Subcutaneous adipose tissue (tissue), 4 donors: ENCODE measurements at places on chromosomes 7 and 10. TPM values are rescaled to one million over a fixed set of nuclear protein-coding genes. Genes with fewer than 3 reads are reported as not detected.

Gene ADRB1
- 4.9 TPM for total RNA-seq

Gene CYP2E1
- total RNA-seq: 1.4 TPM

Gene CPA2
- not detected for total RNA-seq

Gene CYP3A4
- 1.3 TPM for total RNA-seq

Gene MSS51
- total RNA-seq: 3.9 TPM

Gene TAS2R3
- total RNA-seq: 5.7 TPM

Gene HOXA2
- 1.7 TPM for total RNA-seq

Gene AKR1D1
- 0.34 TPM for total RNA-seq

Gene NUTM2B
- 1.1 TPM for total RNA-seq

Gene LSM8
- total RNA-seq: 33.0 TPM

Gene RBAK
- 14.7 TPM for total RNA-seq

Gene NEUROG3
- not detected for total RNA-seq

Gene MKX
- total RNA-seq: 2.2 TPM

Gene NKX2-3
- not detected for total RNA-seq

Gene RNF148
- total RNA-seq: 8.1 TPM

Gene HOXA10
- 22.6 TPM for total RNA-seq

Gene GDF2
- not detected for total RNA-seq

Gene PPP1R3A
- not detected for total RNA-seq

Gene IGFBP1
- total RNA-seq: not detected

Gene PBLD
- 15.4 TPM for total RNA-seq

Gene CREB5
- total RNA-seq: 12.4 TPM

Gene STK31
- 0.17 TPM for total RNA-seq
